ENCODE measurements at places on chromosomes 16 and 17.

- DNase-seq: no peak
Measured at GRCh38 chr17:50884439-50885311, 18.5 kb upstream of the TOB1 start.

- DNase-seq: no peak
Measured at GRCh38 chr17:5952518-5952917, 117.7 kb upstream of the WSCD1 start.

DNA sequence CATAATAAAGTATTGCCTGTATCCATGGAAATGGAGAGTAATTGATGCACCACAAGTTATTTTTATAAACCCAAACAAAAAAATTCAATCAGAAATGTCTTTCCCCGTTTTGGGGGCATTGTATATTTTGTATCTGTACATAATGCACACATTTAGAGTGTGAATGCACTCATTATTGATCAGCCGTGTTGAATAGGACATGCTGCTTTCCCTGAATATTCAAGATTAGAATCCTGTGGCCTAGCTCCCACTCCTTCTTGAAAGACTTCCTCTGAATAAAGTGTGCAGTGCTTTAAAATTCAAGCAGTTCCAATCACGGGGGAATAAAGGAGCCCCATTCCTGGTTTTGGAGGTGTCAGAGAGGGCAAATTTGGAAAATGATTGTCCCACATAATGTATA, 103.8 kb upstream of the TOX3 start:
- no peak for DNase-seq

DNA sequence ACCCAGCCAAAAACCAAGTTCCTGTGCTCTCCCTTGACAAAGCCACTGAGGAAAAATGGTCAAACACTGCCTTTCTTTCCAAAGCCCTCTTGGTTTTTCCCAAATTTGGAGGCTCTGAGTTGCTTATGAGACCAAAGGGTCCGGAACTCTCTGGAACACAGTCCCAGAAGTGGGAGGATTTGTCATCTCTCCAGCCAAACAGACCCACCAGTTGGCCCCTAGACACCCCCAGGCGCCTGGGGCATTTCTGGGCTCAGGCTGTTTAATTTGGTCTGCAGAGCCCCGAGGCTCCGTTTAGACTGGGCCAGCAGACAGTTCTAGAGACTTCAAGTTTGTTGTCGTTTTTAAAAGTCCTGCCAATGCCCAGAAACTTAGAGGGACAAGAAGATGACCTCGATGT, 239.1 kb downstream of the SEC14L1 start:
- DNase-seq: no peak

DNA sequence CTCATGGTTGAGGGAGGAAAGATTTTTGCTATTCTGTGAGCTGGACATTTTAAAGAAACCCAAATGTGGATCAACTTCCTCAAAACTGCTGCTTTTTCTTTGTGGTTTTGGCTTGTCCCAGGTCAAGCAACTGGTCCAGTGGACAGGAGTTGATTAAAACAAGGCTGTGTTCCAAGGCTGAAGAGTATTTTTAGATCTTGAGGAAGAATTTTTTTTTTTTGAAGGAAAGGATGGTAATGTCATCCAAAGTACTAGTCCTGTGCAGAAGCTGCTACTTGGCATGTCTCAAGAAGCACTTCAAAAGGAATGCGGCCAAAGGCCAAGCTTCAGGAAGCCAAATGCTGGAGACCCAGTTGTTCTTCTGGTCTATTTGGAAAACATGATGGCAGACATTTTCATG, 8.0 kb upstream of the MYH2 start:
- DNase-seq: no peak

Data from right kidney (tissue), 9 donors.